ENCODE measurements at places on chromosomes 12 and 14. TPM values are rescaled to one million over a fixed set of nuclear protein-coding genes. Genes with fewer than 3 reads are reported as not detected.

GRCh38 chr12:109937371-109937770 lies 37.3 kb downstream of the TCHP start:
- DNase-seq = no peak

GRCh38 chr12:12958886-12959285 lies 6.9 kb upstream of the GPRC5D start:
- no peak for DNase-seq

DNA sequence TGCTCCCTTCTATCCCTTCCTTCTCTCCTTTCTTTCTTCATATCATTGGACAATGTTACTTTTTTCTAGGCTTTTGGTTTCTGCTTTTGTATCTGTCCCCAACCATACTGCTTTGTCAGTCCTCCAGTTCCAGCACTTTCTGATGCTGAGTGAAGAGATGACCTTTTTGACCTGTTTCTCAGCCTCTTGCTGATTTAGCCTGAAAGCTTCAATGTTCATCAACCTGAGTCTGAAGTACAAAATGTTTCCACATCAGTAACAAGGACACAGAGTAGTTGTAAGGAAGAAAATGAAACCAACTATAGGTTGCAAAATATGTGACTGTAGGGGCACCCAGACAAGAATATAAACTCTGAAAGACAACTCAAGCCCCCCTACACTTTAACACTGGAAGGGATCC lies 25.2 kb upstream of the AKAP6 start:
- no peak for DNase-seq

- peak; percentile 81 for DNase-seq
Observed at GRCh38 chr12:69897744-69898143, 72.7 kb downstream of the MYRFL start.

- DNase-seq = no peak
Observed at GRCh38 chr12:4974217-4974616, 64.5 kb downstream of the KCNA1 start.

DNA sequence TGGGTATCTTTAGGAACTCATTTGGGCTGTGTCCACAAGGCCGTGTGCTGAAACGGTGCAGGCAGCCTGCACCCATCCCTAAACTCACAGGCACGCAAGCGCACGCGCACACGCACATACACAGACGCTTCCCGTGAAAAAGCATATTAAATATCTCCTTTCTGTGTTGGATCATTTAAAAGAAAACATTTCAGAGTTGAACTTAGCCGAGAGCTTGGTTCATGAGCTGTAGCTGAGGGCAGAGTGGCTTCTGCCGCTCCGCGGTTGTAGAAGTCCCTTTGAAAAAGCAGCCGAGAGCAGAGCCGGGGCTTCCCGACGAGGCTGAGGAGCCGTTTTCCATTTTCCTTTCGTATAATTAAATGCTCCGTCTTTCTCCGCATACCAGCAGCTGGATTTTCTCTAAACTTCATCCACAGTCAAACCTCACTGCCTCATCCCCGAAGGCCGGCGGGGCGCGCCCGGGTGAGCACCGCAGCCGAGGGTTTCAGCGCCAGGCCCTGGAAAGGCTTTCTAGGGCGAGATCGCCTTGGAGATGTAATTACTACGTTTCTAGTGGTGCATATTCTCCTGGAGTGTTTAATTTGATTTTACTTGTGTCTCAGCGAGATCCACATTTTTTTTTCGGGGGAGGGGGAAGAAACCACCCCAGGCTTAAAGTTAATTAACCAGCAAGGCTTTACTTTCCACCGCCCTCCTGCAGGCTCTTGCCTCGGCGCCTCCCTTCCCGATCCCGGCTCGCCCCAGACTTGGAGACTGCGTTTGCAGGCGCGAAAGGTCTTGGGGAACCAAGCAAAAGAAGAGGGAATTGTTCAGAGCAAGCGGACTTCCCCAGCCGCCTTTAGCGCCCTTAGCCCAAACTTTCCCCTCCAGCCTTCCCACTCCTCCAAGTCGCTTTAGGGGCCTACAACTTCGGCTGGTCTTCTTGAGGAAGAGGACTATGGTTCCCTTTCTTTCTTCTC lies 3.0 kb upstream of the HOXC13 start:
- DNase-seq = peak; percentile 70

- no peak for DNase-seq
Observed at GRCh38 chr14:74988131-74988530, 14.6 kb upstream of the EIF2B2 start.

The LRIG3 gene
- total RNA-seq = 207 TPM

The TEX52 gene
- 0.41 TPM for total RNA-seq

GRCh38 chr12:52127683-52128450 lies 48.4 kb downstream of the SMIM41 start:
- DNase-seq = peak; percentile 36

Data from endodermal cell (in vitro differentiated cells).